ENCODE measurements at places on chromosomes 4 and X.

- DNase-seq = no peak
Measured at GRCh38 chrX:132968296-132968949, 10.0 kb upstream of the HS6ST2 start.

GRCh38 chr4:65805936-65806335 is 135.6 kb upstream of the EPHA5 start:
- no peak for DNase-seq

GRCh38 chrX:127124871-127125270 is 305.3 kb downstream of the PRR32 start:
- DNase-seq = no peak

GRCh38 chr4:70718811-70719604 is 2.8 kb upstream of the RUFY3 start:
- no peak for DNase-seq

DNA sequence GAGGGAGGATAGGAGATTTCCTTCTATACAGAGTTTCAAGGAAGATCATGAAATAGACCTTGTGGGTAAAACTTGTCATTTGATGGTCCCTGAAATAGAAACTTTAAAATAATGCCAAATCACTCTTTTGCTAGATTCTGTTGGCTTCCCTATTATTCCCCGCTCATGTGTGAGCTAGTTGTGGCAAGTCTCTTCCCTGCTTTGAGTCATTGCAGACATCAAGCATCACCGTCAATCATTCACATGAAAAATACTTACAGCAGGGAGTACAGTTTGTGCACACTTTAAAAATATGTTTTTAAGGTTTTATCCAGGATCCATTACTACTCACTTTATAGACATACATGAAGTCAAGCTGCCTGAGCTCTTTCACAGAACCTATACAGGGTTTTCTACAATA is 35.2 kb upstream of the INPP4B start:
- no peak for DNase-seq

Measured in CD4-positive, alpha-beta T cell treated with Interleukin-10 for 1 hour (primary cell).